ENCODE measurements at places on chromosomes 5 and 9.

DNA sequence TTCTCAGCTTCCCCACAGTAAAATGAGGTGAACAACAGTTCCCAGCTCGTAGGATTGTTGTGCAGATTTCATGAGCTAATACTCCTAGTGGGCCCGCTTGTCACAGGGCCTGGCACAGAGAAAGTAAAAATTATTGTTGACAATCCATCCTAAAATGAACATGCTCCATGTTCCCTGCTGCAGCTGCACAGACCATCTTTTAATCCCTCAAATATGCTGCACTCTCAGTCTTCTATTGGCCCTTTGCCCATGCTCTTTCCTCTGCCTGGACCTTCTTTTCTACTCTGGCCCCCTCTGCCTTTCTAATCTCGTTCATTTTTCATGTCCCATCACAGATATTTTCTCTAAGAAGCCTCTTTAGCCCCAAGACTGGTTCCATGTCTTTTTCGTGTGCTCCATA is 117.7 kb upstream of the NR3C1 start:
- no peak for DNase-seq

GRCh38 chr5:36264202-36264760 is 22.6 kb upstream of the NADK2 start:
- DNase-seq, result no peak

DNA sequence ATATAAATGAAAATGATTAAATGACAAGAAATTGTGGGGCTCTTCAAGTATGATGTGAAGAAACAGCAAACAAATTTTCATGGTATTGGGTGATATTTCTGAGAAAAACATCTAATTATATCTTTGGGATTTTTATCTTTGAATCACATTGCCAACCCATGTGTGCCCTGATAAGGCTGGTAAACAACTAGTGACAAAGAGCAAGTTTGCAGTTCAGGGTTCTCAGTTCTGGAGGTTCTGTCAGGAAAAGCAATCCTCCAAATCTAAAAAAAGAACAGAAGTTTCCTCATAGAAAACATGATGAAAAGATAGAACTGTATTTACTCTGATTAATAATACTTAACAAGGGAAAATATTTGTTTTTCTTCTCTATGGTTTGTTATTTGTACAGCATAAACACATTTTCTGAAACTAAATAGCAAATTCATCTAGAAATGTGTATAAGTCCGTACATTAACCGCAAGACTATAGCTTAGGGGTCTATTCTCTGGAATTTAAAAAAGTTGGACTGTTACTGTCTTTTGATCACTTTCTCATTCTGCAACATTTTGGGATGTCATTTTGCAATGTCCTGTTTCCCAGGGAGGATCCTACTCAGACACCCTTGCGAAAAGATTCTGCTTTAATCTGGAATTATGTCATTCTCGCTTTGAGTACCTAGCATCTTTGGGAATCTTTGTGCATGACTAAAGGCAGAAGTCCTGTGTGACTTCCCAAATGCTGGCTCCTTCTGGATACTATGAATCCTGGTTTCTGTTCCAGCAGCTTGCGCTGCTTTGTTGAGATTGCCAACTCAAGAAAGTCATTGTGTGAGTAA is 308.5 kb downstream of the ADGRV1 start:
- no peak for DNase-seq

DNA sequence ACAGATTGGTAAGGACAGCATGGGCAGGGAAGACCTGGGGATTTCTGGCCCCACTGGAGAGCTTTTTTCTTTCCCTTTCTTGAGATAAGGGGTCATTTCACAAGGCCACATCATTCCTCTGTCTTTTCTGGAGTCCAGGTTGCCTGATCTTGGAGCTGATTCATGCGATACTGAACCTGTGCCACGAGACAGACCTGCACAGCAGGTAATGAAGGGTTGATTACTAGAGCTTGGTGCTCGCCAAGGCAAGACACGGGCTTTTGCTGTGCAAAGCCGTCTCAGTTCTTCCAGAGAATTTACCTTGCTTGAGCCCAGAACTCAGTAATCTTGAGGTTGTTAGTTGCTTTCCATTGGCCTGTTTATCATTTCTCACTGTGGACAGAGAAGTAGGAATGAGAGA is 39.2 kb downstream of the NUP188 start:
- no peak for DNase-seq
